ENCODE measurements at places on chromosomes 2 and 18. TPM values are rescaled to one million over a fixed set of nuclear protein-coding genes. Genes with fewer than 3 reads are reported as not detected.

SP140L gene
- 0.49 TPM for total RNA-seq

HES6 gene
- total RNA-seq, result 87.8 TPM

GATA6 gene
- 0.25 TPM for total RNA-seq

TSGA10 gene
- total RNA-seq, result 9.8 TPM

PCARE gene
- total RNA-seq, result under 0.01 TPM

UGT1A3 gene
- not detected for total RNA-seq

NEU2 gene
- total RNA-seq, result not detected

ZAP70 gene
- total RNA-seq, result 0.49 TPM

ELOA2 gene
- total RNA-seq, result not detected

GPAT2 gene
- 0.49 TPM for total RNA-seq

POTEC gene
- total RNA-seq, result not detected

HJURP gene
- 1.5 TPM for total RNA-seq

KCNJ13 gene
- total RNA-seq, result 1.2 TPM

Data from temporal lobe (tissue), 4 donors.